ENCODE measurements at places on chromosomes 13 and 19.

- DNase-seq, result no peak
These were observed 25.7 kb downstream of the CCDC70 start for GRCh38 chr13:51887468-51887867.

GRCh38 chr19:15631817-15632216 is 8.9 kb upstream of the CYP4F3 start:
- no peak for DNase-seq

- no peak for DNase-seq
These were observed 8.4 kb upstream of the ZNF235 start for GRCh38 chr19:44313231-44313630.

DNA sequence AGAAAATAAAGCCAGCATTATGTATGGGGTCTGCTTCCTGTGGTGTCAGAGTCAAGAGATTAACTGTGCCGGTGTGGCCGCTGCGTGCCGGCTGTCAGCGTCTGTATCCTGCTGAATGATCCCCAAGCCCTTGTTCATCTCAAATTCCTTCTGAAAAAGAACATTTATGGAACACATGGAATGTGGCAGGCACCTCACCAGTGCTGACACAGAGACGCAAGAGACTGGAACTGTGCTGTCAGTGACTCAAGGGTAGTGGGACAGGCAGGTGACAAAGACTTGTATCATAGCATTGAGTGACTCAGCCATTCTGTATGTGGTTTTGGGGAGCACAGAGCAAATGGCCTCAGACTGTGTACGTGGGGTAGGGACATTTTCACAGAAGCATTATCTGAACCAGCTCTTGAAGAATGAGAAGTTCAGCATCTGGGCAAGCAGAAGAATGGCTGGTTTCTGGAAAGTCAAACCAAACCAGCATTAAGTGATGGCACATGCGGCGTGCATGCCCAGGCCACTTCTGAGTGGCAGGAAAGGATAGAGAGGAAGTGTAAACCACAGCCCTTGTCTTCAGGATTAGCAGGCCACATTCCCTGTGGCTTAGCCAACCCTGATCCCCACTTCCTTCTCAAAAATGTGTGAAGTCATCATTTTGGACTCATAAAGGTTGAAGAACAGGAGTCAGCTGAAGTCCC is 54.0 kb upstream of the IRS2 start:
- peak; percentile 43 for DNase-seq

DNA sequence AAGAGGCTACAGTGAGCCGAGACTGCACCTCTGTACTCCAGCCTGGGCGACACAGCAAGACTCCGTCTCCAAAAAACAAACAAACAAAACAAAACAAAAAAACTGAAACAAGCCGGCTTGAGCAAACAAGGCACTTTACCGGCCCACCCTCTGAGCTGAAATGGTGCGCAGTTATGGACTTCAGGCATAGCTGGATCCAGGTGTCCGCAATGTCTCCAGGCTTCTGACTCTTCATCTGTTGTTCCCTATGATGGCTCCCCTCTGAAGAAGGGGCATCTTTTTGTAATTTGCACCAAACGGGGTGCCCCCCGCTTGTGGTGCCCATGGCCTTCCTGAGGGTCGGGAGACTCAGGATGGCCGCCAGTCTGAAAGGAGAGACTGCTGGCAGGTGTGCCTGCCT is 6.2 kb downstream of the C2CD4C start:
- no peak for DNase-seq

DNA sequence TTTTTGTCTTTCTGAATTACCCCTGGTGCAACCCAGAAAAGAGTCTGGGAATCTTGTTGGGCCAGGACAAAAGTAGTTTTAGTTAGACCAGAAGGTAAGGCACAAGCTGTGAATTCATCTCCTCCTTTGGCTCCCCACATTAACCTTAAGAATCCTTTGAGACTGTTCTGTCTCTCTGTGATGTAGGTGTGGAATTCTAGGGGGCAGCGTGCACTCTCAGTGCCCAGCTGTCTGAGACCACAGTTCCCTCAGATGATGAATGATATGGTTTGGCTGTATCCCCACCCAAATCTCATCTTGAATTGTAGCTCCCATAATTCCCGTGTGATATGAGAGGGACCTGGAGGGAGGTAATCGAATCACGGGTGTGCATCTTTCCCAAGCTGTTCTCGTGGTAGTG is 43.9 kb downstream of the ZNF506 start:
- DNase-seq, result no peak

GRCh38 chr13:89066868-89067466 is 1395.8 kb downstream of the SLITRK5 start:
- DNase-seq, result peak; percentile 13

GRCh38 chr13:52949742-52950141 is 78.9 kb upstream of the OLFM4 start:
- no peak for DNase-seq

GRCh38 chr19:30328096-30328495 is 44.1 kb upstream of the ZNF536 start:
- no peak for DNase-seq

GRCh38 chr13:34863360-34864135 is 78.5 kb upstream of the NBEA start:
- no peak for DNase-seq

DNA sequence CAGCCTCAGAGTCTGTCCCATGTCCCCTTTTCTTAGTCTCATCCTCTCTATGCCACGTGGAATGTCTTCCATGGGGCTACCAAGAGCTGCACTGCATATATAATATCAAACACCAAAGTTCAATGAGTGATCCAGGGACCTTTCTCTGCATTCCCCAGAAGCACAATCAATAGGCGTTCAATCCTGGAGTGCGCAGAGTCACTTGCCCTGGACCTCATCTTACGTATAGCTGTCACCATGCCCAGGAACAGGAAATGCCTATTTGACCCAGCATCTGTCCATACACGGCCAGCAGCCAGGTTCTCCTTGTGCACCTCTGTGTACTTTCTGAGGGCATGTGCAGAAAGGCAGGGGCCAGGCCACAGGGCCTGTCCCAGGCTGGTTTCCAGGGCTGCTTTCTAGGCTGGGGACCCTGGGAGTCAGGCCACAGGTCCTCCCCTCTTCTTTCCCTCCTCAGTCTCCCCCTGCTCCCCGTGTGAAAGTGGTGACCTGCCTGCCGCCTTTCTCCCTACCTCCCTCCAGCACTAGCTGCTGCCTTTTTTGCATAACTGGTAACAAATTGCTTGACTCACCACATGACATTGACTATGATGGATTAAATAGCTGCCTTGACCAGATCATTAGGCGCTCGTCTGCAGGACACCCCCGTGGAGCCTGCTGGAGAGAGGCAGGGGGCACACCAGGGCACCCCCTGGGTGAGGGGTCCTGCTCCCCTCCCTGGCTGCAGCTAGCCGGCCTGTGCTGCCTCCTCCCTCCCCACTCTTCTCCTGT is 222.0 kb downstream of the ZNF536 start:
- no peak for DNase-seq

DNA sequence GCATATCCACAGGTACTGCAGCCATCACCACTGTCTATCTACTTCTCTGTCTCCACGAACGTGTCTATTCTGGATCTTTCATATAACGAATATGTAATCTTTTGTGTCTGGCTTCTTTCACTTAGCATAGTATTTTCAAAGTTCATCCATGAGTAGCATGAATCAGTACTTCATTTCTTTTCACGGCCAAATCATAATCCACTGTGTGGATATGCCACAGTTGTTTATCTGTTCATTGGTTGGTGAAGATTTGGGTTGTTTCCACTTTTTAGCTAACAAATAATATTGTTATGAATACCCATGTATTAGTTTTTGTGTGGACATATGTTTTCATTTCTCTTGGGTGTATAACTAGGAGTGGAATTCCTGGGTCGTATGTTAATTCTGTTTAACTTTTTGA is 14.4 kb downstream of the RGCC start:
- no peak for DNase-seq

DNA sequence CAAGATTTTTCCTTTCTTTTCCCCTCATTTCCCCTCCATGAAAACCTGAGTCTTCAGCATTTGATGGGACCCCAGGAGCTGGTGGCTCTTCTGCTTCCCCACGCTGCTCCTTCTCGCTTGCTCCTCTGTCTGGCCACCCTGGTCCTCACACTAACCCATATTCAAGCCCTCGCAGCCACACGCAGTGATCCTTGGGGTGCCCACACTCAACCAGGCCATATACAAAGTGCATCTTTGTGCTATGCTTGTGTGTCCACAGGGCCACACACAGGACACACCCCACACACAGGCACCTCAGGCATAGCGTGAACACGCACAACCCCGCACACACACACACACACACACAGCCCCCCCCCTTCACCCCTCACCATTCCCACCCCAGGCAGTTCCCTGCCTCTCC is 132.1 kb downstream of the URI1 start:
- no peak for DNase-seq

DNA sequence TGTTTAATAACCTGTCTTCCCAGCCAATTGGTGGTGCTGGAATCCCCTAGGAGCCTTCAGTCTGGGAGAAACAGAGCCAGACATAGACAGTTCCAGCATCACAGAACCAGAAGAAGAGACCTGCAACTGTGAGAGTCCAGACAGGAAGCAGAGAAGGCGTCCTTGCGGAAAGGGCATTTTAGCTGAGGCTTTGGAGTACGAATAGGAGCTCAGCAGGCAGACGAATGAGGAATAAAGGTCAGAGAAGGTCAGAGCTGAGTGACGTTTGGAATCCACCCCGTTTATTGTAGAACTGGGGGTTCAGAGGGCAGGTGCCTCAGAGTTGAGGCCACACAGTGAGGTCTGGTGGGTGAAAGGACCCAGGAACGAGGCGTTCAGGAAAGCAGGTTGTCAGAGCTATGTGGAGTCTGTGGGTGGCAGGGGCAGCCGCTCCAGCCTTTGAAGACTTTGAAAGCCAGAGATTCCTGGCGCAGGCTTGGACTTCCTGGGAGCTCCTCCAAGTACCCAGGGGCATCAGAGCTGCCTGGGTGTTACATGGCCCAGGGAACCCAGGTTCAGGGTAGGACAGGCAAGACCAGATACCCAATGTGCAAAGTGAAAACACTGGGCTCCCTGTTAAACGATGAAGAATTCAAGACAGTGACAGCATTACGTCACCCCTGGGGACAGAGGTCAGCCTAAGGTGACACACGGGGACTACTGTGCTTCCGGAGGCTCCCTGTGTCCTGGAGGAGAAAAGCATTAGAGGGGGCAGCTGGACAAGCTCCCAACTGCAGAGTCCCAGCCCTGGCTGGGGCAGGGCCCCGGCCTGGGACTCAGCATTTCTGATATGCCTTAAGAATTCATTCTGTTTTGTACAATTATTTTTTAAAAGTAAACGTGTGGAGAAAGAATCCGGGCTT is 5.5 kb downstream of the ARRDC2 start:
- DNase-seq, result no peak

DNA sequence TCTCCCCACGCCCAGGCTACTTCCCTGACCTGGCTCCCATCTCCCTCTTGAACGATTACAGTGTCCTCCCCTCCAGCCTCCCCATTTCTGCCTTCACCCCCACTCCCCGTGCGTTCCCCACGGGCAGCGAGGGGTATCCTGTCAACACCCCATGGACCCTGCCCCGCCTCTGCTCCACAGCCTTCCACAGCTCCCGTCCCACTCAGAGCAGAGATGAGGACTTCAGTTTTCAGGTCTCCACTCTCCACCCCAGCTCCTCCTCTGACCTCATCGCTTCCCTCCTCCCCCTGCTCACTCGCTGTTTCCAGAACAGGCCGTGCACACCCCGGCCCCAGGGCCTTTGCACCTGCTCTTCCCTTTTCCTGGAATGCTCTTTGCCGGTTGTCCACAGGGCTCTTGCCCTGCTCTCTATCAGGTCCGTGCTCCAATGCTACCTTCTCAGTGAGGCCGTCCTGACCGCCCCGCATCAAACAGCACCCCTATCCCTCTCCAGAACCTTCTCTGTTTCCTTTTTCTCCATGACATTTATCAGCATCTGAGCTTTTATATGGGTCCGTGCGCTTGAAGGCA is 15.0 kb downstream of the LRRC4B start:
- DNase-seq, result no peak

GRCh38 chr19:21460686-21461085 is 44.7 kb upstream of the ZNF429 start:
- no peak for DNase-seq

DNA sequence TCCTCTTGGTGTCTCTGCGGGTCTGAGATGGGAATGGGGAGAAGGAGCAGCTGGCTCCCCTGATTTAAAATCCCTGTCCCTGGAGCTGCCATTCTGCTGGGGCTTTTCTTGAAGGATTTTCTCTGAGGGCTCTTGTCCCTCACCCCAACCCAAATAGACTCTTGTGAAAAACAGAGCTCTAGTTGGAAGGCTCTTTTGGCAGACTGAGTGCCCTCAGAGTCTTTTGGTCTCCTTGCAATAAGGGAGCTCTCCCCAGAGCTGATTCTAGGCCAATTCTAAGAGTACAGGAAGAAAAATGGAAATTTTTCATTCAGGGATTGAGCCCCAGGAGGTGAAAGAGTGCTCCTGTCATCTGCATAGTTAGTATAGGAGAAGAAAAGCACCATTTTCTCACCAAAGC is 238.3 kb downstream of the COG6 start:
- no peak for DNase-seq

DNA sequence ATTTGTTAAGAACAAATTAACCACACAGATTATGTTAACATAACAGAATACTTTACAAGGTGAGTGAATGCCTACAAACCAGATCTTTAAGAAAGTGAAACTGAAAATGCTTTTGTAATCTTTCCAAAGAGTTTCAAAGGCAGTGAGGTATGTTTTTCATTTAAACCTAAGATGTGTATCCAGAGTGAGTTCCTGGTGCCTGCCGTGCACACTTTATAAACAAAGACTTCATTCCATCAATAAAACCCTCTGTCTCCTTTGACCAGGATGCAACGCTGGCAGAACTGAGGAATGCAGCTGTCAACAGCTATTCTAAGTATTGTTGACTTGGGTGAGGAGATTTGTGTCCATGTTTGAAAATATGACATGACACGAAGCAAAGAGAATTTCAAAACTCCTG is 344.6 kb downstream of the DNAJC15 start:
- no peak for DNase-seq

DNA sequence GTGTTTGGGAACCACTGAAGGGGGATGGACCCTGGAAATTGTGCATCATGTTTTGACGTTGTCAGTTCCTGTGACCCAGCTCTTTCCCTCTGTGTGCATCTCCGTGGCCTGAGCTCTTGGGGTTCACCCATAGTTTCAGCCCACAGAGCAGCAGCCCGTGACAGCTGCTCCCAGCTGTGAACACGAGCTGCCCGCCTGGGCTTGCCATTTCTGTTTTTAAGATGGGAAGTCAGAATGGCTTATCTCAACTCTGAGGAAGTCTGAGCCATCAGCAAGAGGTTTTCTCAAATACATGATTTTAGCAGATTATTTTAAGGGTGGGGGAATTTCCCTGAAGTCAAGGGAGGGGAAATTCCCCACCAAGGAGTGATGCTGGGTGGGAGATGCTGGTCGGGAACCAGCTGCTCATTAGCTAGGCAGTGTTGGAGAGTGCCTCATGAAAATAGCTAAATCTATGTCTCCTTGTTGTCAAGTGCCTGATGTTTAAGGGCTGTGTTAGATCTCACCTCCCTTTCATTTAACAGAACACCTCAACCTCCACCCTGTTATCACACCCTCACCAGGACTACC is 34.8 kb upstream of the C1QTNF9 start:
- peak; percentile 68 for DNase-seq

DNA sequence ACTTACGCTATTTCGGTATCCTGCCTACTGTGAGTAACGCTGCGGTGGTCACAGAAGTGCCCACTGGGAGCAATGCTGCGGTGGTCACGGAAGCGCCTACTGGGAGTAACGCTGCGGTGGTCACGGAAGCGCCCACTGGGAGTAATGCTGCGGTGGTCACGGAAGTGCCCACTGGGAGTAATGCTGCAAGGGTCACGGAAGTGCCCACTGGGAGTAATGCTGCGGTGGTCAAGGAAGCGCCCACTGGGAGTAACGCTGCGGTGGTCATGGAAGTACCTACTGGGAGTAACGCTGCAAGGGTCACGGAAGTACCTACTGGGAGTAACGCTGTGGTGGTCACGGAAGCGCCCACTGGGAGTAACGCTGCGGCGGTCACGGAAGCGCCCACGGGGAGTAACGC is 52.1 kb upstream of the SOX1 start:
- no peak for DNase-seq

Data from activated T-cell treated with anti-CD3 and anti-CD28 coated beads, Interleukin-2, amount 50 U/mL, for 72 hours (primary cell).